ENCODE measurements at places on chromosomes 7 and 10.
A peak's percentile ranks its signal among the peaks of the same experiment; 100 is the strongest.

DNA sequence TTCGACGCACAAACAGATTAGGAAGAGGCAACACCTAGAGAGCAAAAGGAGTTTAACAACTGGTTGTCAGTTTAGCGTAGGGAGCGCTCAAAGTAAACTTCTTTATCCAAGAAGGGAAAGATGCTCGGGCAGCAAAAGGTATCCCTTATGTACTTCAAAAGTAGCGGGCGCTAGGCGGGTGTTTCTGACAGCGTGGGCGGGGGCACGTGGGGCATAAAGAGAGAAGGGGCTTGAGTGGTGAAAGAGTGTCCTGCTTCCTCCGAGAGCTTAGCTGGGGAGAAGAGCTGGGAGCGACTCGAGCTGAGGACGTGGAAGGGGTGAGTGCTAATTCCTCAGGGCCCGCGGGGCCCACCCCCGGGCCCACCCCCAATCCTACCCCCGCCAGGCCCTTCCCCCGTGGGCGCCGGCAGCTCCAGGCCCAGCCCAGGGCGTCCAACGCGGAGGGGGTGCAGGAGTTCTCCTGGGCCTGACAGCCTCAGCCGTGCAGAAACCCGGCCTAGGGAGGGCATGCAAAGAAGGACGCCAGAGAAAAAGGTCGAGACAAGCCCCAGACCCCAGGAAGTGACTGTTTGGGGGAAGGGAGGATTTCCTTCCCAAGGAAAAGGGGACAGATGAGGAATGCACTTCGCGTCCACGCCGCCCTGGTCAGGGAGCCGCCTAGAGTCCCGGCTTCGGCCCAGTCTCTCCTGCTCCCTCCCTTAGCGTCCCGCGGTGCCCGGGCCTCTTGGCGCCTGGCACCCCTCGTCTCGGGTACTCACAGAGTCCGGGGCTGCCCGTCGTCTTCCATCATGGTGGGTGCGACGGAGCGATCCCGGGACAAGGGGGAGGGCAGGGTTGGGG is 868 bp downstream of the TIAL1 start:
- peak; percentile 26 for DNase-seq

- DNase-seq = peak; percentile 0
Measured at GRCh38 chr7:149887311-149887710, 13.5 kb downstream of the ATP6V0E2 start.

DNA sequence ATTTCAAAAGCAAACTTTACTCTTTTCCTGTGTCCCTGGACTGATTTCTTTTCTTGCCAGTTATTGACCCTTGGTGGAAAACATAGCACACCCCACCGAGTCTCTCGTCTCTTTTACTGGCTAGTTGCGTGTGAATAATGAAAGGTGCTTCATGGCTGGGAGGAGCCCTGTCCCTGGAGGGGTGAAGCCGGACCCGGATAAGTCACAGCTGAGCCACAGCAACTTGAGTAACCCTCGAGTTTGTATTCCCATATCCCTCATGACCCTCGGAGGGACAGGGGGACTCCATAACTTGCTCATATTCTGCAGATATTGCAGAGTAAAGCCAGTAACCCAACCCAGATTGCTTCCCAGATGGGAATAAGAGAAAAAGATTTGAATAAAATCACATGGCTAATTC is 147.5 kb upstream of the FRMD4A start:
- no peak for DNase-seq

GRCh38 chr7:4958477-4959301 is at the start of gene MMD2:
Gene MMD2 (minus strand): TSS chr7:4959187. CDS start chr7:4959017, 170 bp downstream.
- no peak for DNase-seq

GRCh38 chr10:133537546-133538545 is 10.7 kb downstream of the CYP2E1 start:
- no peak for DNase-seq

GRCh38 chr10:128306966-128307365 is 180.7 kb upstream of the MKI67 start:
- no peak for DNase-seq

- DNase-seq = no peak
Measured at GRCh38 chr10:75205908-75206307, 4.7 kb upstream of the VDAC2 start.

GRCh38 chr10:77401683-77402082 is 235.9 kb downstream of the KCNMA1 start:
- no peak for DNase-seq

- DNase-seq = peak; percentile 38
Measured at GRCh38 chr7:91263384-91264045, 718 bp upstream of the FZD1 start.

- DNase-seq = peak; percentile 41
Measured at GRCh38 chr10:79149662-79150443, 81.1 kb downstream of the ZMIZ1 start.

DNA sequence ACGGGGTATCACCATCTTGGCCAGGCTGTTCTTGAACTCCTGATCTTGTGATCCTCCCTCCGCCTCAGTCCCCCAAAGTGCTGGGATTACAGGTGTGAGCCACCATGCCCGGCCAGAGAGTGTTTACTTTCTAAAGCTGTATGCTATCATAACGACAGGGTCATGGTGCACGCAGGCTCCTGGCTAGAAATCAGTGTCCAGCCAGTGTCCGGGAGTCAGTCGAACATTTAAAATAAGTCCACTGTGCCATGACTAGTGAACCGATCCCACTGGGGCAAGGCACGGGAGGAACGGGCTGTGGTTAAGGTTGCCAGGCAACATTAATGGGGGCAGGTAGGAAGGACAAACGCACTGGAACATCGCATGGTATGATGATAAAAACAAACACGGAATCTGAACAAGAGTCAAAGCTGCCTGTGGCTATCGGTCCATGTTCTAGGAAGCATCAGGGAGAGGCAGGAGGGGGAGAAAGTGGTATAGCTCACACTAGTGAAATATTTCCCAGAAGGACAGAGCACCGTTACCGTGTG is 89.0 kb upstream of the SEPHS1 start:
- DNase-seq = no peak

GRCh38 chr10:28089467-28089866 is 90.6 kb upstream of the ODAD2 start:
- DNase-seq = no peak

DNA sequence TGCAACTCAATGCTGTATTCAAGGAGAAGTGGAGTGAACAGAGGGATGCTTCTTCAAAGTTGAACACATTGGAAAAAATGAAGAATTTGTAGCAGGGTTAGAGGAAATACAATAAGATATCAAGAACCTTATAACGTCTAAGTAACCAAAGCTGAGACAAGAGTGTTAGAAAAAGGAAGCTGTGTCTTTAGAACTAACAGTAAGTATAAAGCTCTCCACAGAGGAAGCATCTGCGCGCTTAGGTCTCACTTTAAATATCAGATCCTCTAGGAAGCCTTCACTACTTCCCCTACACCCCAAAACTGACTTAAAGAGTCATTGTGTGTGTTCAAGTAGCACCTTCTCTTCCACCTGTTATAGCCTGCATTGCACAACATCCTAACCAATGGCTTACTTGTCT is 43.0 kb downstream of the CH25H start:
- DNase-seq = no peak

GRCh38 chr7:70630440-70630817 is 501.5 kb upstream of the GALNT17 start:
- no peak for DNase-seq

DNA sequence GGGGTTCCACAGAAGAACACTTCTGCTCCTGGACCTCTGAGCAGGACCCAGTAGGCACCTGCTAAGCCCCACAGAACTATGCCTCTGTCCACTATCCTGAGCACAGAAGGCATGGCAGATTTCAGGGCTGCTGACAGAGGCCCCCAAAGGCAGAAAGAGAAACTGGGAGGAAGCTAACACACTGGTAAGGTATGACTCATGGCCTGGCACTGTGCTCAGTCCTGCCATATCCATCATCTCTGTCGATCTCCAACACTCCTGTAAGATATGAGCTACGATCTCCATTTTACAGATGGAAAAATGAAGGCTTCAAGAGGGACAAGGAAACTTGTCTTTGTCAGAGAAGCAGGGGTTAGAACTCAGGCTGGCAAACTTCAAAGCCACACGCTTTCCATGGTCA is 62.2 kb downstream of the GRID1 start:
- DNase-seq = no peak

DNA sequence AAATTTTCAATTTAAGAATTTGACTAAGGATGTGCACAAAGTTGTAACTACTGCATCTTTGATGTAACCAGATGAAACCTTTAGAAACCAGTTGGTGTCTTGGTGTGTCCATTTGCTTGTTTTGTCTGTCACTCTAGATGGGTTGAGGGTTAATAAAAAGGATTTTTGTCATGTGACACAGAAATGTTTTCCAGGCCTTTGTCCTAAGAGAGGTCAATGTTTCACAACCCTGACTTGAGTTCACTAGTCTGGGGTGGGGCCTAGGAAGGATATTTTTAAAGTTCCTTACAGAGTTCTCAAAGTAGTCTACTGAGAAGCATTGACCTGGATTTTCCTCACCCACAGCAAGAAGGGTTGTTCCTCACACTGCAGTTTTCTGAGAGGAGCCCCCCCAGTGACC is 90.3 kb downstream of the HERPUD2 start:
- no peak for DNase-seq

- DNase-seq = no peak
Measured at GRCh38 chr7:2553831-2554581, 1.3 kb downstream of the BRAT1 start.

- no peak for DNase-seq
Measured at GRCh38 chr10:100624298-100624697, 88.6 kb downstream of the HIF1AN start.

DNA sequence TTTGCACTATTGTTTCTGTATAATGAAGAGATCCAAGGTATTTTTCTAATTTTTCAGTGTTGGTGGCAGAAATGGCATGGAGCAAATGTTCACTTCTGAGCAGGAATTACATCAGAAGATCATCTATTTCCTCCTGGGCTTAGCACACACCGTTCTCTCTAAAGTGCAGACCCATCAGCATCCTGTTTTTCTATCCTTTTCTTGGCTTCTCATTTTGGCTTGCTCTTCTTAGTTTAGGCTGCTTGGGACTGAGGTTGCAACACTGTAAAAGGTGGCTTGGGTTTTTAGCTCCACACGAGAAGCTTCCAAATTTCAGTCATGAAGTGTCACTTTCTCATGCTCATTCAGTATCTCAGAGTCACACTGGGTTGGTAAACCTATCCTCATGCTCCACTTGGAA is 79.9 kb upstream of the SMIM30 start:
- DNase-seq = no peak

- no peak for DNase-seq
Measured at GRCh38 chr7:42020061-42020460, 216.9 kb downstream of the GLI3 start.

- DNase-seq = no peak
Measured at GRCh38 chr10:26696786-26697162, 727 bp upstream of the PDSS1 start.

- peak; percentile 12 for DNase-seq
Measured at GRCh38 chr7:12481722-12482121, 78.1 kb upstream of the VWDE start.

DNA sequence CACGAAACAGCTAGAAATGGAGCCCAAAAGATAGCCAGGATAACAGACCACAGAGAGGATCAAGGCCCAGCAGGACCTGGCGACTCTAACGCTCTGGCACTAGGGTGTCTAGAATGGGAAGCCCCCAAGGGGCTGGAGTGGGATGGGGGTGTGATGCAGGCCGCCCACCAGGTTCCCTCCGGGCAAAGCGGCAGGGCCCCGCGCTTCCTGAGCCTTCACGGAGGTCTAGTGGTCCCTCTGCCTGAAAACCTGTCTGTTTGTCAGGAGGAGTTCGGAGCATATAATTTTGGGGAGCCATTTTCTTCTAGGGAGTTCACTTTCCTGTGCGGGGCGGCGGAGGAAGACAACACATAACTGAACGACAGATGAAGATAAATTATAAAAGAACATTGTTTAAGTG is 48.2 kb upstream of the FXYD4 start:
- no peak for DNase-seq

- peak; percentile 54 for DNase-seq
Measured at GRCh38 chr7:151631570-151631952, 111.9 kb upstream of the RHEB start.

GRCh38 chr7:120732256-120732655 is 125.7 kb downstream of the TSPAN12 start:
- DNase-seq = no peak

- DNase-seq = no peak
Measured at GRCh38 chr10:78215645-78216044, 182.0 kb downstream of the RPS24 start.

DNA sequence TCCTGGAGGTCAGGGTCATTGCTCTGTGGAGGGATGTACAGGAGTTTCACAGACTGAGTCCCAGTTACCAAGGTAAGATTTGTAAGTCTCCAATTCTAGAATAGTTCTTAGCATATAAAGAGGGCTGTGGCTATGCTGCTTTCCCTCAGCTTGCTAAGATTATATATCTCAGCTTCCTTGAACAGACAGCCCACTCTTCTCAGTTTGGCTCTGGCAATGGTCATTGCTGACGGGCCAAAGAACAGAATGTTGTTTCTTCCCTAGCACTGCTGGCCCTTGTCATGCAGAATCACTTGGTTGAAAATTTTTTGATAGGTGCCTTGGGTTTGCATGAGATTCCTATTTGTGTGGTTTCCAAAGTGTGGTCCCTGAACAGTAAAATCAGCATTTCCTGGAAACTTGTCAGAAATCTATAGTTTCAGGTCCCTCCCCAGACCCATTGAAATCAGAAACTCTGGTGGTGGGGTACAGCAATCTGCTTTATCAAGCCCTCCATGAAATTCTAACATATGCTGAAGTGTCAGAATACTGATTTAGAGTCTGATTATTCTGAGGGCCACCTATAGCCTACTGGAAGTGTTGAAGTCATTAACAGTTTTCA is 38.2 kb downstream of the NRBF2 start:
- no peak for DNase-seq

DNA sequence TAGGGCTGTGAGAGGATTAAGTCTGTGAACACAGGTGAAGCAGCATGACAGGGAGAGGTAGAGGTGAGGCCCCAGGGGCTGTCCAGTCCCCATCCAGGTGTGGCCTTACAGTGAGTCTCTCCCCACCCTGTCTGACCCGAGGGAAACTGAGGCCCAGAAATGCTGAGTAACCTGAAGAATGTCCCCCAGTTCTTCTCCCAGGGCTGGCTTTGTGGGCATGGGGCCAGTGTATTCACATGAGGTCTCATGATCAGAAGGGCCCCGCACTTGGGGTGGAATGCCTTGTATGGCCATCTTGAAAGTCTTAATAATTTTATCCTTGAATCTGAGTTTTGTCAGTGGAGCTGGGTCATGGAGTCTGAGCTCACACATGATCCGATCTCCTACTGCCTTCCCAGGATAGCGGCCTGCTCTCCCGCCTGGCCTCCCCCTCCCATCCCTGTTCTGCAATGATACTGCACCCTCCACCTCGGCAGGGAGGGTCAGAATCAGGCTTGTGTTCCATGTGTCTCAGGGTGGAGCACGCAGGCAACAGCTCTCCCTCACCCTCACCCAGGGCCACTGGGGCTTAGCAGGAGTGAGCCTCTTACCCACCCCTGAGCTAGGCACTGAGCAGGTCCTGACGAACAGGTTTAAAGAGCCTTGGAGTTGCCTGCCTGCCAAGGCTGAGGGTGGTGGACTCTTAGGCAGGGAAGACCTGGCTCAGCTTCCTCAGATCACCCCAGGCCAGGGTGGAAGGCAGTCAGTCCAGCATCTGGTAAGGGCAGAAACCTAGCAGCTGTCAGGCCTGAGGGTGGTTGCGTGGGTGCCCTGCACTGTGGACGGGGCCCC is 41.4 kb upstream of the NPFFR1 start:
- no peak for DNase-seq

- peak; percentile 60 for DNase-seq
Measured at GRCh38 chr7:135519233-135519688, 9.4 kb upstream of the CNOT4 start.
